ENCODE measurements at places on chromosomes 11 and 22.

DNA sequence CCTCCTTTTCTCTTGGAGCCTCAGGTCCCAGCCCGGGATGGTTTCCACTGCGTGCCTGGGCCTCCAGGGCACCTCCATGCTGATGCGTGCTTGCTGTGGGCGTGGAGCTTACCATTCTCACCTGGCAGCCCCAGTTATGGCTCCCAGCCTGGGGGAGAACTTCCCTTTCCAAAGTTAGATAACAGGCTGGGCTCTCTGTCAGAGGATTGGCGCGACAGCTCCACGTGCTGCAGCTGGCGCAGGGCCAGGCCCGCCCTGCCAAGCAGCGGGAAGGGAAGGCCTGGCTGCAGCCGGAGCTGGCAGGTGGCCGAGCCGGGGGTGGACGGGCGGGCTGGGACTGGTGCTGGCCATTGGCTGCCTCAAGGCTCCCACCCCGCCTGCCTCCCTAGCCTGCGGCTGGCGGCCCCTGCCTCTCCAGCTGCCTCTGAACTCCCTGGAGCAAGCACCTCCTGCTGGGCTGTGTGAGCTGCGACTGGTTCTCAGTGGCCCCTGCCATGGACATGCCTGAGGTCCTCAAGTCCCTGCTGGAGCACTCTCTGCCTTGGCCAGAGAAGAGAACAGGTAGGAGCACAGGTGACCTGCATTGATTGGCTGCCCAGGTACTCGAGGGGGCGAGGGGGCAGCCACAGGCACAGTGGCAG is 14.6 kb upstream of the TEF start:
- peak; percentile 57 for DNase-seq

DNA sequence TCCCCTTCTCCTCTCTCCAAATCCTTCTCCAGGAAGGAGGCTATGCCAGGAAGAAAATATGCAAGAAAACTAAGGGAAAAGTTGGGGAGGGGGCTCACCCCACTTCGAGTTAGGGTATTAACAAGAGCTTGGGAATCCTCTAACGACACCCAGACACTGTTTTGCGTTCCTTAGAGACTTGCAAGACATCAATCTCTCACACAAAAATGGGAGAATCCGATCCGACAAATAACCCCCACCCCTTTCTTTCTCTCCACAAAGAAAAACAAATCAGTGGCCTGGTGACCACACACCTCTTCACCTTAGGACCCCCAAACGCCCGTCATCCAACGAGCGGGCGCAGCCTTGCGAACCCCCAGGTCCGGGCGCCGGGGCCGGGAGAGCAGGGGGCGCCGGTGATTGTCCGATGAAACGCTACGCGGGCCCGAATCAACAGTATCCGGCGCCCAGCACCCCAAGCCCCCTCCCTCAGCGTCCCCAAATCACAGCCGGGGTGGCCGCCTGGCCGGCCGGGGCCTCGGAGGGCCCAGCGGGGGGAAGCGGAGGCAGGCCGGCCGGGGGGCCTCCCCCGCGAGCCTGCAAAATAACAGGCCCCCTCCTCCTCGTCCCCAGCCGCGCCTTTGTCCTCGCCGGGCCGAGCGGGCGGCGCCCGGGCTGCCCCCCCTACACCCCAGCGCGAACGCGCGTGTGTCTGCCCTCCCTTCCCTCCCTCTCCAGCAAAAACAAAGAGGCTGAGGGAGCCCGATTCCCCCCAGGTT is 690 bp downstream of the CSNK1E start:
- DNase-seq = no peak

- no peak for DNase-seq
Observed at GRCh38 chr22:39434243-39434653, 22.6 kb upstream of the MGAT3 start.

GRCh38 chr11:62830904-62831519 is 839 bp downstream of the STX5 start:
- DNase-seq = no peak
